ENCODE measurements at places on chromosomes 5 and 9.

DNA sequence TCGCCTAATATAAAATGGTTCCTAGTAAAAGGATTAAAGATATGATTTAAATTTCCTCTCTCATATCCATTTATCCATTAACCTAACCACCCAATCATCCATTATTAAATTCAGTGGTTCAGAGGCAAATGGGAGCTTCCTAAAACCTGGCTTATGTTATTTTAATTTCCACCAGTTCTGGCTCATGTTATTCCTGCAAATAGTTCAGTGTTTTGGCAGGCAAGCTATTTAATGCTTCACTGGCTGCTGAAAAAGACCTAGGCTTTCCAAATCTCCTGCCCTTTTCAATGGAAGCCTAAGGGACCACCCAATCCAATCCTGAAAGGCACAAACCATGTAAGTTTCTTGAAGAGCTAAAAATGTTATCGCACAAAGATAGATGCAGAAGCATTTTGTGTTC, 52.3 kb downstream of the POC5 start:
- DNase-seq = no peak

GRCh38 chr9:17387565-17387964, 191.3 kb upstream of the SH3GL2 start:
- no peak for DNase-seq

GRCh38 chr9:18032636-18033035, 441.3 kb upstream of the ADAMTSL1 start:
- no peak for DNase-seq

DNA sequence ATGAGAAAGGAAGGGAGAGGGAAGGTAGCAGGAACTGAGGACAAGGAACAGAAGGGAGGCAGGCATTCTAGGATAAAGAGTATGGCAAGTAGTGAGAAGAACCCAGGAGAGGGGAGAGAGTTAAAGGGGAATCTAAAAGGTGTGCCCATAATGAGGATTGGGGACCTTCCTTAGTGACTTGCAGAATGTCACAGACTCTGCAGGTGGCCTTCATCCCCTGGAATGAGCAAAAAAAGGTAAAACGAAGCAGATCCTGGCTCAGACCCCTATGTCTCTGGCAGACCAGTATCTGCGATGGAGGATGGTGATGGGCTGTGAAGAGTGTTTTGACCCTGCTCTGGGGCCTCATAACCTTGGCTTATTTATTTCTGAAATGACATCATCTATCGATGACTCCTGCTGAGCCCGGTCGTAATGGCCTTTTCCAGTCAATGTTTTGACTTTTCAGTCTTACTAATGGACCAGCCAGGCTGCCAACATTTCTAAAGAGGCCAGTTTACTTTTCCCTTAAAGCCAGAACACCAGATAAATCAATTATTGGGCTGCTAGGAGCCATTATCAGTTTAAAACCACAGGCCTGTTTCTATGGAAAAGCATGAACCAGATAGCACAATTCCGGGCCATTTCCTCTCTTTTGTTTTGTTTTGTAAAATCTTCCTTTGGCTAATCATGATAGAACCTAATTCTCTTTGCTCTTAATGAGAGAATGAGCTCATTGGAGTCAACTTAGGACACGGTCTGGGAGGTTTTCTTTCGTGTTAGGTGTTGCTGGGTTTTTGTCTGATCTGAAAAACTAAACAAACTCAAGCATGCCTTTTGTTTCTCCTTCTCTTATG, 3.1 kb downstream of the TMOD1 start:
- DNase-seq = no peak

Measured in coronary artery (tissue), 2 donors.